GF-D8 (cell line): ENCODE measurements at places on chromosomes 11 and 22.
A peak's percentile ranks its signal among the peaks of the same experiment; 100 is the strongest.

- no peak for DNase-seq
These were observed 26.7 kb downstream of the ZBTB16 start for GRCh38 chr11:114085965-114086793.

- DNase-seq: no peak
These were observed 74.3 kb downstream of the SHANK2 start for GRCh38 chr11:71178076-71178475.

DNA sequence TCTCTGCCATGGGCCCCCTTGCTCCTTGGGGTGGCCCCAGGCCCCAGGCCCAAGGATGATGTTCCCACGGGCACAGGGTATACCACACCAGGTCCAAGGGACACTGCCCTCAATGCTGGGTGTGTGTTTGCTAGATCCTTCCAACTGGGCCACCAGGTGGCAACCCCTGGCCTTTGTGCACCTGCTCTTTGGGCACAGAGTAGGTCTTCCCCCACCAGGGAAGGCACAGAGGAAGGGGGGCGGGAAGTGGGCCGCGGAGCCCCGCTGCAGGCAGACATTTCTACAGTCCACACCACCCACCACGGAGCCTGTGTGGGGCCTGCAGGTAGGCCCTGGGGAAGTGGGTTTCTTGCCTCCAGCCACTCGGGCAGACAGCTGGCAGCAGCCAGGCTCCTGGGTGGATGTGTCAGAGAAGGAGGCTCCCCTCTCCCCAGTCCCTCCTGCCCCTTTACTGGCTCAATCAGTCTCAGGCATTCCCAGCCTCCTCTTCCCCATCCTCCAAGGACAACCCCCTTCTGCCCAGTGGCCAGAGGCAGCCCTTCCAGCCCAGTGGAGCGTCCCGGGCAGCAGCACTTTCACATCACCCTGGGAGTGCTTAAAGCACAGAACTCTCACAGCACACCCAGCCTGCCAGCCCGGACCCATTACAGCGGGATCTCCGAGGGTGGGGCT lies 21.6 kb downstream of the MAFF start:
- no peak for DNase-seq

DNA sequence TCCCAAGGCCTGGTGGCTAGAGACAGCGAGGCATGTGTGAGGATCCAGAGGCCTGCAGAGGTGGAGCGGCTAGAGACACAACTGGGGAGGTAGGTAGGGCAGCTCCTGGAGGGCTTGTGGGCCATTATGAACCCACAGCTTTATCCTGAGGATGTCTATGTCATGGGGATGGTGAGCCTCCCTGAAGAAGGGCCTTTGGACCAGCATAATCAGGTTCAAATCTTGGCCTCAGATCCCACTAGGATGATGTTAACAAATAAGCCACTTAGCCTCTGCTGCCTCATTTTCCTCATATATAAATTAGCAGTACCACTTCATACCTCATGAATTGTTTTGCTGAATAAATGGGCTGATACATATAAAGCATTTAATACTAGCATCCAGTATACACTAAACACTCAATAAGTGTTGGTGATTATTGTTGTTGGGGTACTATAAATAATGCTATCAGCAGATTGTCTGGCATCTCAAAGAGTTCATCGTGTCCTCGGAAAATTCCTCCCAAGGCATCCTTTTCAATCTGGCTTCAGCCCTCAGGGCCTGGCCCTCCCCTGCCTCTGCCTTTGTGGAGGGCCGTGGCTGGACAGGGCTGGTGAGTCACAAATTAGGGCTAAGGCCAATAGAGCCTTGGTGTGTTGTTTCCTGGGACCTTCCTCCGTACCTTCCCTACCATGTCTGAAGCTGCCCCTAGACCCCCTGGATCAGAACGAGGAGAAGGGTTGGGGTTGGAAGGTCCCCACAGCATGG lies 30.9 kb upstream of the LRRC32 start:
- no peak for DNase-seq

DNA sequence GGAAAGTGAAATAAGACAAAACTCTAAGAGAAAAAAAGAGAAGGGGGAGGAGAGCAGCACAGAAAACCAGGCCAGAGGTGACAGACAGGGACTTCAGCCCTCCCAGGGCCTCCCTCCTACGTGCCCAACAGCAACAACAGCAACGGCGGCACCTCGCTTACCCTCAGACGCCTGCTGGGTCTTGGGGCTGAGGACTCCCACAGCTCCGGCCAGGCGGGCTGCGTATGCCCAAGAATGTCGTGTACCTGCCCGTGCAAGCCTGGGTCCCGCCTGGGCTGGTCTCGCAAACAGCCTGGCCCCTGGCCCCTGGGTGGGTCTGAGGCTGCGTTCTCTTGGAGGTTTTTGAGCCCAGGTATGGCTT lies 30.5 kb downstream of the ARAP1 start:
- DNase-seq: no peak

GRCh38 chr22:36540867-36541642 lies 12.1 kb upstream of the EIF3D start:
- DNase-seq: no peak

DNA sequence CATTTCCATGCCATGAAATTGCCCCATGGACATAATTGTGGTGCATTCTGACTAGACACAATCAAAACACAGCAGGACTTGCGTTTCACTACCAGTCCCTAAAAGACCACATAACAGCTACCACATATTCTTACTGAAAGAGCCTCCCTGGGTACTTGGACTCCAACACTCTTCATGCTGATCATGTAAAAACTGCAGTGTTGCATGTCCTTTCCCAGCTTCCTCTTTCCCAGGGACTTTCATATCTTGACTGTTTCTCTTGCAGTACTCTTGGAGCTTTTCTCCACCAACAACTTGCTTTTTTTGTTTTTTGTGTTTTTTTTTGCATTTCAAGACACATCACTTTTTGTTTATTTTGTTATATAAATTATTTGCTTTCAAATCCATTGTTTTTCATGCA lies 22.9 kb downstream of the MS4A6E start:
- no peak for DNase-seq

DNA sequence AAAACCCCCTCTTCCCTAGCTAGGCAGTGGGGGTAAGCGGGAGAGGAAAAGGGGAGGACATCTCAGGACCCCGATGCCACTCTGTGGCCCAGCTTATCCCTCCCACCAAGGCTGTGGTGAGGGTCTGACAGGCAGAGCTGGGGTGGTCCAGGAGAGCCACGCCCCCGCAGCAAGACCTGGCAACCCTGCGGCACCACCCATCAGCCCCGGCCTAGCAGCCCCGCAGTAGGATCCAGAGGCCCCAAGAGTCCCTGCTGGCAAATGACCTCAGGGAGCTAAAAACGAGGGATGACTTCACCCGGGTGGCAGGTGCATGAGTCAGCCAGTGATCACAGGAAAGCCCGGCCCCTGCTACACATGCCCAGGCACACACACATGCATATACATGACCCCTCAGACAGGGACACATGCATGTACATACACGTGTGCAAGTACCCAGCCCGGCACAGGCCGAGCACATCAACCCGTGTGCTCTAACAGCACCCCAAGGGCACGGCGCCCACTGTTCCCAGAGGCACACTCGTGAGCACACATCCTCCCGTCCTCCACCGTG lies 32.3 kb downstream of the ARVCF start:
- no peak for DNase-seq

DNA sequence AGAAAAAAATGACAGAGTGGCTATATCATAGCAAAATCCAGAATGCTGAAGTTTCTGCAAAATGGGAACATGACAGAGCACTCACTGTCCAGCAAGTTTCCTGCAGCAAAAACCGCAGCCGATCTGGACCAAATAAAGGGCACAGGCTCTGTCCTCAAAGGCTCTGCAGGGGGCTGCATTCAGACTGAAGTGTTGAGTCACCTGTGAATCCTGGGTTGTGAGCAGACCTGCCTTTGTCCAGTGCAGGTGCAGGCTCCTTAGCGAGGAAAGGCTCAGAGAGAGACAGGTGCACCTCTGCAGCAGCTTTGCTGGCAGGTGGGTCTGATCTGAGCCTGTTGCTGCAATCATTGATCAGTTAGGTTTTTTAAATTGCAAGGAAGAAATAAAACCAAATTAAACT lies 29.3 kb upstream of the NFAM1 start:
- no peak for DNase-seq

GRCh38 chr11:94958121-94958696 lies 15.1 kb downstream of the CWC15 start:
- no peak for DNase-seq

- no peak for DNase-seq
These were observed 53.8 kb downstream of the ST14 start for GRCh38 chr11:130213143-130213978.

- DNase-seq: no peak
These were observed 115.9 kb downstream of the NAV2 start for GRCh38 chr11:19828382-19829108.

DNA sequence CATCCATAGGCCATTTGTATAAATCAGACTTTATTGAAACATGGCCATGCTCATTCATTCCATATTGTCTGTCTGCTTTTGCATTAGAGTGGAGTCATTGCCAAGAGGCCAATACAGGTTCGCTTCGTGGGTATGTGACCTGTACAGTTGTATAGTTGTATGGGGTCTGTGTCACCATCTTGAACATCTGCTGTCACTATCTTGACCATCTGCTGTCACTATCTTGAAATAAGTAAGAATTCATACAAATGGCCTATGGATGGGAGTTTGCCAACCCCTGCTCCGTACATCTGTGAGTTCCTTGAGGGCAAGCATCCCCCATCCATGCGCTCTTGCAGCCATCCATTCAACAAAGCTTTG lies 44.4 kb upstream of the ANO1 start:
- DNase-seq: no peak

GRCh38 chr22:50507421-50507990 lies at the start of gene LMF2:
Gene LMF2, minus strand, starts transcription at chr22:50507702. Its CDS starts 27 bp downstream, at chr22:50507675.
- no peak for DNase-seq

GRCh38 chr11:123301696-123302400 lies 106.8 kb upstream of the CLMP start:
- no peak for DNase-seq

- DNase-seq: no peak
These were observed 909.0 kb downstream of the BRD1 start for GRCh38 chr22:48918585-48919186.

GRCh38 chr22:25534724-25535123 lies 29.8 kb upstream of the GRK3 start:
- DNase-seq: no peak

DNA sequence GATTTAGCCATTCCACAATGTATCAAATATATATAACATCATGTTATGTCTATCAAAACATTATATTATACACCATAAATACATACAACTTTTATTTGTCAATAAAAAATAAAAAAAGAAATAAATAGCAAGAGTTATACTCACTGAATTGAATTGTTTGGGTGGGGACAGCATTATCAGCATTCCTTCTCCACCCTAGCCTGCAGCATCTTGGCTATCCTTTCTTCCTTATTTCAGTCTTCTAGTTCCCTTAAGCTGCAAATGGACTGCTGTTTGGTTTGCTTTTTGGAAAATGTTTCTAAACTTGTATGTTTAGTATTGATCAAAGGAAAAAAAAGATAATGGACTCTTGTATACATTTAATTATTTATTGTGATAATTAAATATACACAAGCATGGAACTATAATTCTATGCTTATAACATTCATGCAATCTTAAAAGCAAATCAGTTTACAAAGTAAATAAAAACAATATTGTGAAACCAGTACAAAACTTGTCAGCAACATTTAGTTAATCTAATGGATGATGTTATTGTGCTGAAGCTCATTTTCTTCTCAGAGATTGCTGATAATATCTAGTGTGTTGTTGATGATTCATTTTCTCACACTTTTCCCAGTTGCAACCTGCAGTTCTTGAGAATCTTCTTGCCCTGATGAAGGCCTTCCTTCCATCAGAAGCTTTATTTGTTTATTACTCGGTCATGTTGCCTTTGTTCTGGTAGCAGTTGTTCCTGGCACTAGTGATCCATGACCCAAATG lies 5.0 kb downstream of the ARHGAP42 start:
- DNase-seq: no peak

- no peak for DNase-seq
These were observed 208.8 kb downstream of the DCDC1 start for GRCh38 chr11:31160504-31161422.

DNA sequence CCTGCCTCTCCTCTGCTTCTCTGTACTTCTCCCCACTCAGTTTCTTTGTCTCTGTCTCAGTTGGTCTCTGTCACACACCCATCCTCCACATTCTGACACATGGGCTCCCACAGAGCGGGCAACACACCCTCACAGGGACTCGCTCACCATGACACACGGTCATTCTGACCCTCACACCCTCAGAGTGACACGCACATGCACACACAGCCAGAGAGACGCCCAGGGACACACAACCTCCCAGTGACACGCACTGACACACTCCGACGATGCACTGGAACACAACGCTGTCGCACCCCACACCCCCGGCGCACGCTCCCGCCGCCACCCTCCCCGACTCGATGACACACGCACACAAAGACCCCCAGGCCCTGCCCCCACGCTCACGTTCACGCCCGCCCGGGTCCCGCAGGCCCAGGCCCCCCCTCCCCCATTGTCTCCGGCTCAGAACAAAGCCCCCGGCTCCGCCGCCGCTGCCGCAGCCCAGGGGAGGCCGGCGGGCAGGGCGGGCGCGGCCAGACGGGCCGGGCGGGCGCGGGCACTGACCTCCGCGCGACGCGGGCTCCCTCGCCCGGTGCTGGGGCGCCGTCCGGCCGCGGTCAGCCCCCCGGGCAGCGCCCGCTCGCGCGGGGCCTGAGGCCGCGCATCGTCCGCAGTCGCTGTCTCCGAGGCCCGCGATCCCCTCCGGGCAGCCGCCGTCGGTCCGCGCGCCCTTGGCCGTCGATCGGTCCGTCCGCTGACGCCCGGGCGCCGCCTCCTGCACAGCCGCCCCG lies 404 bp downstream of the DCHS1 start:
- DNase-seq: no peak

DNA sequence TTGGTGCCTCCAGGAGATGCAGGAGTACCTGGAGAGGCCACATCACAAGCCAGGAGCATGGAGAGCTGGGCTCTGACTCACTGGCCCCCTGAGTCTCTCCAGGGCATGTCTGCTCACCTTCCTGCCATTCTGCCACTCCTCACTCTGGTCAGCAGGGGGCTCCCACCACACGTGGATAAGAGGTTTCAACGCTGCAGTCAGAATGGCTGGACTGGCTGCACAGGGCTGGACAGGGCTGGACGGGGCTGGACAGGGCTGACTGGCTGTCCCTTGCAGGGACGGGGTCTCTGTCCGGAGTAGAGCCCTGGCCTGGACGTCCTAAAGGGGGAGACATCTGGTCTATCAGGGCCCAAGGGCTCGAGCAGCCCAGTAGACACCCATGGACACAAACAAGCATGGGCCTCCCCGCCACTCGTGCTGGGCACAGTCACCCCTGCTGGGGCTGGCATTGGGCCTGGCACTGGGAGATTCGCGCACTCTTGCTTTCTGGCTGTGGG lies 34.6 kb downstream of the CYTH4 start:
- peak; percentile 18 for DNase-seq

GRCh38 chr11:126134461-126135155 lies 71.9 kb upstream of the CDON start:
- no peak for DNase-seq

DNA sequence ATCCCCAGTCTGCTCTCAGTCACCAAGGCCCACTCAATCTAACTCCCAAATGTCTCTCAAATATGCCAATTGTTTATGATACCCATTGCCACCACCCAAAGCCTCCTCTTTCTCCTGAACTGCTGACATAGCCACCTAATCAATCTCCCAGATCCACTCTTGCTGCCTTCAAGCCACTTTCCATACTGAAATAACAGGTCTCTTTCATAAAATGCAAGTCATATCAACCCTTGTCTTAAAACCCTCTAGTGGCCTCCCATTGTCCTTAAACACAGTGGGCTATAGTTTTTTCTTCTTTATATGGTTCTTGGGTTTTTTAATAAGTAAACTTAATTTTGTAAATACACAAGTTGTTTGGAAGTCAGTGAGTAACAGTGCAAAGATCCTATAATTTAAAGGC lies 155.2 kb upstream of the ZC3H12C start:
- DNase-seq: no peak

GRCh38 chr11:28343304-28344233 lies 235.4 kb downstream of the METTL15 start:
- no peak for DNase-seq
